NCI-H2171 treated with DMSO at 0.1 percent for 48 hours (cell line): ENCODE measurements at places on chromosomes 3 and 15.
A peak's percentile ranks its signal among the peaks of the same experiment; 100 is the strongest.

- no peak for DNase-seq
These were observed 121.7 kb downstream of the TGFBR2 start for GRCh38 chr3:30728143-30728542.

GRCh38 chr3:99172736-99173657 lies 271.5 kb upstream of the DCBLD2 start:
- DNase-seq: peak; percentile 60

GRCh38 chr3:42855547-42856380 lies 19.9 kb downstream of the CYP8B1 start:
- DNase-seq: no peak

DNA sequence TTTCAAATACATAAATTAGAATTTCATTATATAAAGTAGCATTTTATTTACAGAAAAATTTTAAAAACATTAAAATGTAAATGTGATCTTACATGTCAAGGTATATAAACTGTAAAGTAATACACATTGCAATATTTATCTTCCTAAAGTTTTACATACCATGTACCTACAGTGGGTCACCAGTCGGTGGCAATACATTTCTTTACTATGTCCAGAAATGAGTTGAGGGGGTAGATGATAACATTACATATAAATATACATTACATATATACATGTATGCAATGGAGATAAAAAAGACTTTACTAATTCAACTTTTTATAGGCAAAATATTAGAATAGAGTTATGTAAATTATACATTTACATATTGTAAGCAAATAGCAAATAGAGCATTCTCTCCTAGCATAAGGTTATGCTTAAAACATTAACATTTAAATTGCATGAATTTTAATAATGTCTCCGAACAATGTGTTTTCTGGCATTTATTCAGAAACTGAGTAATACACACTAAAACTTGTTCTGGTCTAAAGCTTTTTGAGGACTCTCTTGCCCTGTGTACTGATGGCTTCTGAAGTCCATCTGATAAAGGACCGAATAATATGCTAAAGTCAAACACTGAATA lies 93.3 kb upstream of the NLGN1 start:
- no peak for DNase-seq

GRCh38 chr3:171157286-171157685 lies 130.8 kb upstream of the SLC2A2 start:
- no peak for DNase-seq

GRCh38 chr3:7739754-7740153 lies 761.9 kb upstream of the LMCD1 start:
- DNase-seq: no peak

DNA sequence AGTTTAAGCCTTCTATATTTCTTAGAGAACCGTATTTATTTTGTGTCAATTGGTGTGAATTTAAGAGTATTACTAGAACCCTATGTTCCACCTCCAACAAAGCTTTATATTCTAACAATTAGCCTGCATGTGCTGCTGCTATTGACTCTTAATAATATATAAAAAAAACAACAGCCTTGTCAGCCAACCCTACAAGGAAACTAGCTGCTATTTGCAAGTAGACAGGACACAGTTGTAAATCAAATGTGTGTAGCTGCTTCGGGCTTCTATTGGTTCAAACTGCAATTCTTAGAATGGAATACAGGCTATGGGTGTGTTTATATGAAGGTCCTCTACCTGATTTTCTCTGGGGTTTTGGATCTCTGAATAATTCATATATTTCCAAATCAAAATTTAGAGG lies 60.7 kb downstream of the ZBTB20 start:
- DNase-seq: no peak

GRCh38 chr3:135243616-135244015 lies 448.6 kb downstream of the EPHB1 start:
- DNase-seq: no peak

GRCh38 chr15:78437107-78437761 lies 782 bp upstream of the IREB2 start:
- no peak for DNase-seq

DNA sequence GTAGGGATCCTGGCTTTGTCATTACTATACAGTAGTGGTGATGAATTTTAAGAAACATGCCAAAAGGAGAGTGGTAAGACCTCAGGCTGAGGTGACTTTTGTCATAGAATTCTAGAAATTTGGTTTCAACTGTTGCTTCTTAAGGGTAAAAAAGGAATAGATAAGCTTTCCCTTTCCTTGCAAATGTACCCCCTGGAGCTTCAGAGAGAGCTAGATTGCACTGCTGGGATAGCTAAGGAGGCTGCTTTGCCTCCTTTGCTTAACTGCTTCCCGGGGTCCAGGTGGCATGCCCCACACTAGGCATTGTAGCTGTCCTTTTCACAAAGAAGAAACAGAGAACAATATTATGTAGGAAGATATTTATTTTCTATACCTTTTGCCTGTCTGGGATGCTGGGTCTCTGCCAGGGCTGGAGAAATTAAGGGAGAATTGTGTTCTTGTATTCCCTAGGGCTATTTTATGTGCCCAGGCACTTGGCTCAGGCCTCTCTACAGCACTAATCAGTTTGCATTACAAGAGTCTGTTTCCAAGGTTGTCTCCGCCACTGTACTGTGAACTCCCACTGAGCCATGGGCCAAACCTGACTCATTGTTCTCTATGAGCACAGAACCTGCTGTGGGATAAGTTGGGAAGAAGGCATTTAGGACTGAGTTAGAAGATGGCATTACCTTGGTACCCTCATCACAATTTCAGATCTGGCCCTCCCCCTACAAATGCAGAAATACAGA lies 460.0 kb downstream of the PDCD6IP start:
- DNase-seq: no peak

DNA sequence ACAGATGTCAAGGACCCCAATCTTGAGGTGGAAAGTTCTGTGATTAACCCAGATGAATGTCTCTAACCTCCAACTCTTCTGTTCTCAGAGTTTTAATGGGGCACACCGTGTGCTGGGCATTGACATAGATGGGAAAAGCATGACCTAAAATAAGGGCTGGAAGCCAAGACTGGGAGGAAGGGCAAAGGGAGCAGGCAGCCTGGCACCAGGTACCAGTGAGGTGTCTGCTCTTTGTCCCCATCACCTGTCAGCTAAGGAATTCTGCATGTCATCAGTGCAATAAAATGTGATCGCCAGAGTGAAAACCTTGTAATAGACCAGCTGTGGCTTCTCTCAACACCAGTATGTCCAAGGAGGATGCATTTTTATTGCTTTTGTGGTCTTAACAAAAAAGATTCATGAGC lies 143.5 kb upstream of the TPM1 start:
- DNase-seq: peak; percentile 20

GRCh38 chr3:5264896-5265770 lies 77.6 kb downstream of the EDEM1 start:
- DNase-seq: no peak

- no peak for DNase-seq
These were observed 52.8 kb downstream of the CORO2B start for GRCh38 chr15:68631601-68632051.

DNA sequence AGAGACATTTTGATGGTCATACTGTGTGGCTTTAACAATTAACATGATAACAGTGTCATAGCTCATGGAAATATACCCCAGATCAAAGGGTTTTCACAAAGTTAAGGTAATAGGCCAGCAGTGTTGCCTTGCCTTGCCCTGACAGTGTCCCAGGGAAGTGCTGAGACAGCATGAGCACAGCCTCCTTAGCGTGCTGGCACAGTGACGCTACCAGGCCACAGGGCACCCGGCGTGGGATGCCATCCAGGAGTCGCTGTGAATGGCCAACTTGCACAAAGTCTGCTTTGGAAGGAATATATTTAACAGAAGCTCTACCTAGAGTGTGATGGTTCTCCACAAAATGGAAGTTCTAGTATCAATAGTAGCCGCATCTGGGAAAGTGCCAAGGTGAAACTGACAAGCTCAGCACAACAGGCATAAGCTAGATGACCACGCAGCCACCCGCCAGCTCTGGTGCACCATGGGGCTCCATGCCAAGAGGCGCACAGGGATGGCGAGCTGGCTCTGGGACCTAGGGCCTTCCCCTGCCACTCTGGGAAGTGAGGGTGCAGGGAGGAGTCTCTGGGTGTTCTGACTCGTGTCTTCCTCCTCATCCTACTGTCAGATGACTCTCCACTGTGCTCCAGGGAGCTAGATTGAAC lies 86.2 kb downstream of the GABRB3 start:
- no peak for DNase-seq

GRCh38 chr3:118833075-118833474 lies 201.6 kb downstream of the IGSF11 start:
- no peak for DNase-seq

- DNase-seq: no peak
These were observed 375.3 kb downstream of the LPP start for GRCh38 chr3:188529228-188529627.

DNA sequence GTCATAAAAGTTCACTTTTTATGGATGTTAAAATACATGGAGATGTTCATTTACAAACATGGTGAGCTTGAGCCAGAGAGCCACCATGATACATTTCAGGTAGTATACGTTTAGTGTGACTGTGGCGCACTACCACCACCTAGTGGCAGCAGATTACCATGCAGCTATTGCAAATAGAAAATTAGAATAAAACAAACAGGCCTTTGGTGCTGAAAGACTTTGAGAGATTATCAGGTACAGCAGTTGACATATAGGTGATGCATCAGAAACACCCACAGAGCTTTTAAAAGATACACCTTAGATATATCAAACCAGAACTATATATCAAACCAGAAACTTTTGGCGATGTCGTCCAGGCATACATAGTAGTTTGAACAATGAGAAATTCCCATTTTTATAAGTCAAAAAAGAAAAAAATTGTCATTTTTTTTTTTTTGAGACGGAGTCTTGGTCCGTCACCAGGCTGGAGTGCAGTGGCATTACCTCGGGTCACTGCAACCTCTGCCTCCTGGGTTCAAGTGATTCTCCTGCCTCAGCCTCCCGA lies 42.0 kb upstream of the ICE2 start:
- peak; percentile 72 for DNase-seq

- no peak for DNase-seq
These were observed 1.8 kb downstream of the TMEM115 start for GRCh38 chr3:50357481-50357880.

DNA sequence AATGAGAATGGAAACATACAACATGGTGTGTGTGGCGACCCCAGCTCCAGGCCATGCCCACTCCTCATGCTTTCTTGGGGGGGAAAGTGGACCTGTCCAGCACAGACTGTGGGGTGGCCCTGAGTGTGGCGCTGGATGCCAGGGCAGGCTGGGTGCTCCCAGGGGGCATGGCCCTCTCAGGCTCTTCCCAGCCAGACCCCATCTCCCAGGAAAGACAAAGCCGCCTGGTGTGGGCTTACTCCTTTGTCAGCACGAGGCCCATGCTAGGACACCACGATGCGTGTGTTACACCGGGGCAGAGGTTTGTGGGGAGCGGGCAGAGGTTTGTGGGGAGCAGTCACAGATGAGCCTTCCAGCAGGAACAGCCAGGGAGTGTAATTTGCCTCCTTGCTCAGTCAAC lies 68.5 kb downstream of the ABTB1 start:
- DNase-seq: no peak

DNA sequence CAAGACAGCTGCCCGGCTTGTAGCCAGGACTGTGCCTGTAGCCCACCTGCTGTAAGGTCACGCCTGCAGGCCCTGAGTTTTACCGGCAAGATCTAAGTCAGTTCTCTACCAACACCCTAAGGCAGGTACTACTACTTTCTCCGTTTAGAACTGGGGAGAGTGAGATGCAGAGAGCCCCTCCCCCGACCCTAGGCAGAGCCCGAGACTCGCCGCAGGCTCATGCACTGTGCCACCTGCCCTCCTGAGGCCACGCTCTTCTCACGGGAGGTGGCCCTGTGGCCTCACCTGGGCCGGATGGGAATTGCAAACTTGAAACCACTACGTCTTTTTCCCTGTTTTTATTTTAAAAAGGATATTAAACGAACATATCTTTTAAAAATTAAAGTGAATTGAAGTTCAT lies 36.9 kb upstream of the PCSK6 start:
- DNase-seq: no peak

GRCh38 chr3:196604548-196604947 lies 34.9 kb upstream of the NRROS start:
- peak; percentile 69 for DNase-seq

GRCh38 chr15:74396146-74396438 lies 28.6 kb upstream of the CYP11A1 start:
- DNase-seq: no peak

- no peak for DNase-seq
These were observed 47.6 kb downstream of the CTDSPL start for GRCh38 chr3:37909067-37909911.

DNA sequence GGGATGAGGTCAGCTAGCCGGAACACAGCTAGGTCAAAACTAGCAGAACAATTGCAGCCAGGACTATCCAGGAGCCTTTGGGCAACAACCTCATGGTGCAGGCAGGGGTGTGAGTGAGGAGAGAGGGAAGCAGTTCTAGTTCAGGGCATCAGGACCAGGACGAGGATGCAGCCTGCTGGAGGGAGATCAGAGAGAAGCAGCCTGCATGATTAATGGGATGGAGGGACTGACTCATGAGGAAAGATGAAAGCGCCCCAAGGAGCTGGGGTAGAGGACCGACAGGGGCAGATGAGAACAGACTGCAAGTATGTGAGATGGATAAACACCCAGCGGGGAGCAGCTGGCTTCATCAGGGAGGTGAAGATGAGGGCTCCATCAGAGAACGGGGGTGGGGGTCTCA lies 37.9 kb upstream of the LRTM1 start:
- DNase-seq: no peak

- no peak for DNase-seq
These were observed at the start of gene TGM5 for GRCh38 chr15:43266834-43267233. TSS of gene TGM5 (minus strand) at chr15:43266928. CDS start at chr15:43266849, 79 bp downstream.

DNA sequence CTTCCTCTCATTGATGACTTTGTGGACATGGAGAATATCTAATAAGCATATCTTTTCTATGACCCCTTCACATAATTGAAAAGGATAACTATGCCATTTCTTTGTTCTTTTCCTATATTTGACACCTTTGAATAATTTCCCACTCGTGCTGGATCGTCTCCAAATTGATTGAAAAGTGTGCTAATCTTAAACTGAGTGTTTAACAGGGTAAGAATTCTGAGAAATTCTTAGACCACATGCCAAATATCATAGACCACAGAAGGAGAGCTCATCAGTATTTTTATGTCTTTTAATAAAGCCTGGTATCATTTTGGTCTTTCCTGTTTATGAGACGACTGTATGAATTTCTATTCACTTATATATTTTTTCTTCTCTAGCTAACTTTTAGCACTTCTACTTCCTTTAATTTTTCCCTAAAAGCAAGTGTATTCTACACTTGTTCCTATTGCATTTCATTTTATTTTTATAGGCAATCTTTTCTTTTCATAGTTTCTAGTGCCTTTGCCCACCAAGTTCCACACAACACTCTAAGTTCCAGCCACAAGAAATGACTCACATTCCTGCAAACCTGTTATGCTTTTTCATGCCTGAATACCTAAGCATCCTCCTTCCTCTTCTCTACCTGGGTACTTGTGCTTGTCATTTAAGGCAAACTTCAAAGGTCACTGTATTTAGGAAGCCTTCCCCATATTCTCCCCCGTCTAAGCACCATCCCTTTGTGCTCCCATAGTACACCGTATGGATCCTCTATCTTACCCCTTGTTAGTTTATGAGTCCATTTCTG lies 30.1 kb downstream of the KBTBD8 start:
- no peak for DNase-seq

GRCh38 chr3:151316267-151316991 lies at the start of gene GPR87:
TSS of gene GPR87 (minus strand) at chr3:151316820. CDS start at chr3:151300100, 16,720 bp downstream.
- no peak for DNase-seq
